ENCODE measurements at places on chromosomes 7 and 10. TPM values are rescaled to one million over a fixed set of nuclear protein-coding genes. Genes with fewer than 3 reads are reported as not detected.

The TUBAL3 gene
- not detected for total RNA-seq

The IFRD1 gene
- 69.7 TPM for total RNA-seq

The SORCS3 gene
- total RNA-seq, result not detected

The RELN gene
- 0.74 TPM for total RNA-seq

The CPSF4 gene
- 28.1 TPM for total RNA-seq

All from smooth muscle cell of bladder (primary cell).